ENCODE measurements at places on chromosomes 11 and 22.

DNA sequence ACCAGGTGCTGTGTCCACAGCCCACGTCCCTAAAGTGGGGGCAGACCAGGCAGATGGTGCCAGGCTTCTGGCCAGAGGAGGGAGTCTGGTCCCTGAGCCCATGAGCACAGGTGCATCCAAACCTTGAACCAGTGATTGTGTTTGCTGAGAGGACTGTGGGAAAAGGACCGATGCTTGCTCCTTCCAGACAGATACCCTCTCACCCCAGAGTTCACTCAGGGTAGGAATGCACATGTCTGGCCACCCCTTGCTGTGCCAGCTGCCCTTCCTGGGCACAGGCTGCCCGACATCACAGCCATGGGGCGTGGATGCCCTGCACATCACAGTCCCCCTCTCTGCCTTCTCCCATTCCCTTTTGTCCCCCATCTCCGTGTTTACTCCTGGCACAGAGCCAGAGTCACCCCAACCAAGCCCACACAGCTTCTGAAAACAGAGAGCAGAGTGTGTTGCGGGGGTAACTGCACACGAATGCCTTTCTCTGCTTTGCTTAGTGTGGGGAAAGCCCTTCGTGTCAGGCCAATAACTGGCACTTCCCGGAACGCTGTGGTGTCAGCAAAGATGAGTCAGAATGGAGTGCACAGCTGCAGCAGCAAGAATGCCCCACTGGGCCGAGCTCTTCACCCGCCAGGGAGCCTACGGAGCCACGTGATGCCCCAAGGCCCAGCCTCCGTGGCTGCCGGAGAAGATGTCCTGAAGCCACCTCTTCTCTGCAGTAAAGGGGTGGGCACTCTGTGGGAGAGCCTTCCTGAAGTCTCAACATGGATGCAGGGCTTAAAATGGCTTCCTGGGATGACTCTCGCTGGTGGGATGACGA, 7.6 kb downstream of the CARS1 start:
- no peak for DNase-seq

DNA sequence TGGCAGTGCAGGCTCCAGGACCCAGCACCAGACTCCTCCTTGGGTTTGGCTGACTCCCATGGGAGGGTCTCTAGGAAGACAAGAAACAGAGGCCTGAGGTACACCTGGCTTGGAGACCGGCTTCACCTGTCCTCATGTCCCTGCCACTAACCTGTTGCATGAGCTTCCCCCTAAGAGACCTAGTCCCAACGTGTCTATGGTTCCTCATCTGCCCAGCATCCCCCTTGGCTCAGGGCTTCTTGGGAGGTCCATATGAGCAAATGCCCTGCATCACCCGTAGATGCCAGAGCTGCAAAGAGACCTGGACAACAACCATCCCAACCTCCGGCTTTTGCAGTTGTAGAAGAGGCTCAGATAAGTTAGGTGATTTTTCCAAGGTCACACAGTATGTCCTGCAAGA, 123.5 kb downstream of the BUD13 start:
- no peak for DNase-seq

DNA sequence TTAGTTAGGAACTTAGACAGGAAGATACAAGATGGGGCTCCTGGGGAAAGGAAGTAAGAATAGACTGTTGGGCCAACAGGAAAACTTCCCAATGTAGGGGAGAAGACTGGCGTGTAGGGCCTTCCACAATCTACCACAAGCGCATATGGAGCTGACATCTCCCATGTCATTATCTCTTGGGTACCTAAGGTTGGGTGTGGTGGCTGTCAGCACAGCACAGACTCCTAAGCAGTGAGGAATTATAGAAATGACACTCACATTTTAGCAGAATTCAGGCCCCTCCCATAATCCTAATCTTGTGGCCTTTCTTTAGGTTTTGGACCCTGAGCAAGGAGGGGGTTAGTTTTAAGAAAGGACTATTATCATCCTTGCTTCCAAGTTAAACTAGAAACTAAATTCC, 11.6 kb downstream of the TRIM21 start:
- DNase-seq = peak; percentile 73

GRCh38 chr11:73225001-73225686, 7.1 kb downstream of the P2RY2 start:
- no peak for DNase-seq

Measured in hematopoietic multipotent progenitor cell treated with erythropoietin and hydrocortisone succinate and interleukin-3 and kit ligand, for 6 days (in vitro differentiated cells).